Hippocampal formation (tissue), 2 donors: ENCODE measurements at places on chromosomes 3 and 15.

GRCh38 chr3:196835086-196835485 lies 32.6 kb upstream of the SENP5 start:
- no peak for DNase-seq

DNA sequence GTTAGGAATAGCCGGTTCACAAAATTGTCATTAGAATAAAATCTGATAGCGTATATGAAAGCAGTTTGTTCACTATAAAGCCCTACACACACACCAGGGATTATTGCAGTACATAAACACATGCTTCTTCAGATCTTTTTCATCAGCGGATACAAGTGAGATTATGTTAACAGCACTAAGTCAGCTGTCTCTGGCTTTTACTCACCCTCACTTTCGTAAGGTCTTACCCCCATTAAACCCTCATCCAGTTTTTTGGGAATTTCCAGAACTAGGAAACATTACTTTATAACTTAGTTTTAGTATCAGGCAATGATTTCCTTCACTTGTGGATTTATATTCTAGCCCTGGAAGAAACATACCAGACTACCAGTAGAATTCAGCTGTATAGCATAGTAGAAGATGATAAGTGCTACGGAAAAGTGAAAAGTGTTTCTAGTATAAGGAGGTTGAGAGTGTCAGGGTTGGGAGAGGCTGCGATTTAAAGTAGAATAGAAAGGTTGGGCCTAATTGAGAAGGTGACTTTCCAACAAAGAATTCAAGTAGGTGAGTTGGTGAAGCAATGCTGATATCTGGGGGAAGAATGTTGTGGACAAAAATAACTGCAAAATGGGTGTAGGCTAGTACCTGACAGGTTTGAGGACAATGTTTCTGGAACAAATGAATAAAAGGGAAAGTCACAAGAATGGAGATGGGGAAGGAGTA lies 22.7 kb downstream of the TMEM207 start:
- no peak for DNase-seq

DNA sequence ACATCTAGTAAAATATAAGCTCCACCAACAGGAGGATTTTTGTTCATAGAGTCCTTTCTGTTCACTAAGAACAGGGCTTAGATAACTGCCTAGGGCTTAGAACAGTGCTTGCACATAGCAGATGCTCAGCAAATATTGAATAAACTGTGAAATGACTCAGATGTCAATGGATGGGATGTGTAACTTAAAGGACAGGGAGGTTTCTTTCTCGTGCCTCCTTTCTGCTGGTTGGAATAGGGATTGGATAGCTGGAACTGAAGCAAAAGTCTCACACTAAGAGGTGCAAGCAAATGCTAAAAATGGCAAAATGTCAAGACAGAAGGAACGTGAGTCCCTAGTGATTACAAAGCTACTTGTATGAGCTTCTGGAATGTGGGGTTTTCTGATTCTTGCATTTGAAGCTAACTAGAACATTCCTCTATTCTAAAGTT lies 392.8 kb upstream of the WNT5A start:
- DNase-seq = no peak

GRCh38 chr15:81098861-81099651 lies 35.0 kb upstream of the CFAP161 start:
- DNase-seq = no peak

GRCh38 chr15:85030301-85030929 lies 48.8 kb downstream of the PDE8A start:
- no peak for DNase-seq

GRCh38 chr3:130894986-130895280 lies 1.0 kb downstream of the ATP2C1 start:
- no peak for DNase-seq

DNA sequence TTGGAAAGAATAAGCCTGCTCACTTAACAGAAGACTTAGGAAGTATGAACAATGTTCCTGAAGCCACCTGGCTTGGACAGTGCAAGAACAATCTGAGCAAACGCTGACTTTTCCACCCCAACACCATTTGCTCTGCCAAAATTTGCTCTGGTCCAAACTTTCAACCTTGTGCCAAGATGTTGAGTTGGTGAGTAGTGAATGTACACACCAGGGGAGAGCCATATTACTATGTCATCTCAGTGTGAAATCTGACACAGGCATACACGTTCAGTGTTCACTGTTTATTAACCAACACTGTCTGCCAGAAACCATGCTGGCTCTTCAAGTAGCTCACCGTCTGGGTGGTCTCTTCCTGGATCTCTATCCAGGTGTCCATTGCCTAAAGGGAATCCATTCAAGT lies 152.9 kb upstream of the LPP start:
- no peak for DNase-seq

DNA sequence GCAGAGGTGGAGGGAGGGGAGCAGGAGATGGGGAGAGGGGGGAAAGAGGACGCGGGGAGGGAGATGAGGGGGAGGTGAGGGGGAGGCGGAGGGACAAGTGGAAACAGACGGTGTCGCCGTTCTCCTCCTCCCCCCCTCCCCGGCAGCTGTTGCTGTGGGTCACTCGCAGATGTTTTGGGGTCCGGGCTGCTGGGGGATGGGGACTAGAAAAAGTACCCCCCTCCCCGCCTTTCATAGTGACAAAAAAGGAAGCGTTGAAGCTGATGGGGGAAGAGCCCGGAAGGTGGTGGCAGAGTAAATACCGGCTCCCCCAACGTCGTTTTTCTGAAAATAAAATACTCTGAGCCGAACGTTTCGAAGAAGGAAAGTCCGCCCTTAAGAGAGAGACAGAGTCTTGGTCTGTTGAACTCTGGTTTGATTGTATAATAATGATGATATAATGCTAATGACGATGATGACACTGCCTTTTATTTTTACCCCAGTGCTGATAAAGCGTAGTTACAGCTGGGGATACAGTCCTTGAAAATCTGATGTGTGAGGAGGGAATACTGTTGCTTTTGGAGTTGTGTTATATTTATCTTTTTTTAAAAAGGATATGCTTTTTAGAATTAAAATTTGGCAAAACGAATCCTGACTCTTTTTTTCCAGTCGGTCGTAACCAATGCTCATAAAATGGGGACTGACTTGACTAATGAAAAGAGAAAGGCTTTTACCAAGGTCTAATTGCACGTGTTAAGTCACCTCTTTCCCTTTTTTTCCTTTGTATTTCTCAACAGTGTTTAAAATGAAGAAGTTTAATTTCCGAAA lies 993 bp downstream of the STXBP5L start:
- DNase-seq = no peak

GRCh38 chr3:74067296-74067695 lies 442.6 kb upstream of the PDZRN3 start:
- no peak for DNase-seq

GRCh38 chr3:140164922-140165590 lies 230.1 kb downstream of the CLSTN2 start:
- DNase-seq = no peak

- DNase-seq = no peak
Observed at GRCh38 chr15:64127521-64128270, 23.8 kb upstream of the SNX22 start.

DNA sequence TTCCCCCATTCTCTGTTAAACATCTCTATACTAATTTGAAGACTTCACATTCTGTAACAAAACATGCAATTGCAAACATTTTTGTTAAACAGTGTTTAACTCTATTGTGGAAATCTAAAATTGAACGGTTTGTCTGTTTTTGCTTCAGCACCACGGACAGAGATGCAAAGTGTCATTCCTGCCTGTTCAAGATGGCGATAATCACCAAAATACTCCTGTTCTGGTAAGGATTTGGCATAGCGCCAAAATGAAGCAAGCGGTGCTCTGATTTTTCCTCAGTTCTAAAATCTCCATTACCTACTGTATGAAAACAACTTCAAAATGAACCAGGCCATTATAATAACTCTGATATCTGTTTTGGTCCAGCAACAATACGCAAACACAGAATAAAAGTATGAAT lies 129.7 kb upstream of the TUSC7 start:
- DNase-seq = no peak

DNA sequence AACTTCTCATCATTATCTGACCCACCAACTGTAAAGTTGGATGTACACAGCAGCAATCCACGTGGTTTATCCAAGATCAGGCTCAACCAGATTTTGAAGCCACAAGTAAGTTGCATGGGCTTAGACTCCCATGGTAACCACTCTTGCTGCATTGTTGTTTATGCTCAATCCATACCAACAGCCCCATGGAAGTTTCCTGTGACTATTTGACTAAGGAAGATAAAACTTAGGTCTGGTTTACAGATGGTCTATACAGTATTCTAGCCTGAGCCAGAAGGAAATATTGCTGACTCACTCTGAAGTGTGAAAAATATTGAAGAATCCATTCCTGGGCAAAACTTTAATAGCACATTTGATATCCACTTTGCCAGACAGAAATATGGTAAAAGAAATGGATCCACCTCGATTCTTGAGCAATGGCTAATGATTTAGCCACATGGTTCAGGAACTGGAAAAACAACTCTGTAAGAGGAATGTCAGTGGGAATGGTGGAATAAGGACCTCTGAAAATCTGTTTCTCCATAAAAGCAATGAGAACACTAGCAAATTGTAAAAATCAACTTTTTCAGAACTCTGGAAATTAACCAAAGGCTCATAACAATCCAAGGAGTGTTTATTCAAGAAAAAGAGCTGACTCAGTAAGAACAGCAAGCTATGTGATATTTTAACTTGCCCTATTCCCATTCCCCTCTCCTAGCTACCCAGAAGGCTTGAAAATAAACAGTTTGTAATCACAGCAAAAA lies 162.9 kb upstream of the STT3B start:
- no peak for DNase-seq

DNA sequence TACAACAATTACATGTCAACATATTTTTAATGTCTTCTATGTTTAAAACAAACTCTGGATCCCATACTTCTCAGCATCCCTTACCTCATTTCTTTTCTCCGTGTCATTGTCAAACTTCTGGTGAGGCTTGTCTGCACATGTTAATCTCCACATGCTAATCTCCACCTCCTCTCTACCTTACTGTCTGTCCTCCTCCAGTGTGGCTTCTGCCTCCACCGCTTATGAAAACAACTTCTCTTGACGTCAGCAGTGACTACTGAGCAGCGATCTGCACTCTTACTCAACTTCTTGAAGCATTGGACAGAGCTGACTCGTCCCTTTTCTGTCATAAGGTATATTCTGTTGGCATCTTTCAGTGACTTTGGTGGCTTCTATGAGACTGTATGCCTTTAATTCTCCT lies 338.2 kb upstream of the THRB start:
- DNase-seq = no peak

- no peak for DNase-seq
Observed at GRCh38 chr3:23435318-23435717, 232.2 kb downstream of the UBE2E2 start.

GRCh38 chr3:35486295-35486694 lies 153.0 kb upstream of the ARPP21 start:
- DNase-seq = peak; percentile 9

DNA sequence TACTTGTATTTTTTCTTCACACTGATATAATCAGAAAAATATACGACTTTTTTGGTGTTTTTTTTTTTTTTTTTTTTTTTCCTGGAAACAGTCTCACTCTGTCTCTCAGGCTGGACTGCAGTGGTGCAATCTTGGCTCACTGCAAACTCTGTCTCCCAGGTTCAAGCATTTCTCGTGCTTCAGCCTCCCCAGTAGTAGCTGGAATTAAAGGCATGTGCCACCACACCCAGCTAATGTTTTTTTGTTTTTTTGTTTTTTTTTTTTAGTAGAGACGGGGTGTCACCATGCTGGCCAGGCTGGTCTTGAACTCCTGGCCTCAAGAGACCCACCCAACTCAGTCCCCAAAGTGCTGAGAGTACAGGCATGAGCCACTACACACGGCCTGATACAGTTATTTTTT lies 20.8 kb upstream of the DNAAF4 start:
- no peak for DNase-seq

- DNase-seq = no peak
Observed at GRCh38 chr3:60025096-60026050, 975.5 kb upstream of the CFAP20DC start.

DNA sequence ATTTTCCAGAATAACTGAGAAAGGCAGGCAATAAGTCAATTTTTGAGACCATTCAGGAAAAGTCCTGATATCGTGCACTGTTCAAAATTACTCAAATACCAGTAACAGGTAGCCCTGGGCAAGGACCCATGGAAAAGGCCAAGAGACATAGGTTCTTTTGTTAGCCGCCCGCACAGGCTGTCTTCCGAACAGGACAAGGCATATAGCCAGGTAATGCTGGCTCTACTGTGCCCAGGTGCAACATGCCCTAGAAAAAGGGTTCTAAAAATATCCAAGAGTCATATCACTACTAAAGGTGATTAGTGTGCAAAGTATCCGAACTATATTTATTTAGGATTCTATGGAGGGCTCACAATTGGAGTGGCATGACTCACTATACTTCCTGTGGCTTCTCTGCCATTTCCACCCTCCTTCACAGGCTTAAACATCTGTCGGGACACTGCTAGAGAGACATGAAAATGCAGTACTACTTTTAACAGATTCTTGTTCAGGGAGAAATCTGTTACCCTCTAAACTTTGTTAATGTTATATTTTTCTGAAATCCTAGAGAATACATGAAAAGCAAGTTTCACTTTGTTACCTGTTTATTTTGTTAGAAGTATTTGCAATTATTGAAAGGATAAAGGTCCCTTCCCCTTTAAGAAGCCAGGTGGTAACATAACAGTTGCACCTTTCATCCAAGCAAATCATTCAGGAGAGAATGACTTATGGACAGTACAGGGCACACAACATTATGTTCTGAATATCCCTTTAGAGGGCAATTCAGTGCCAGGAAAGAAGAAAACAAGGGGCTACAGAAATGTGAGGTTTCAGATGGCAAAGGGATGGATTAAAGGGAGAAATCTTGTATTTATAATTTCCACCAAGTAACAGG lies 293.3 kb upstream of the THBS1 start:
- DNase-seq = no peak

DNA sequence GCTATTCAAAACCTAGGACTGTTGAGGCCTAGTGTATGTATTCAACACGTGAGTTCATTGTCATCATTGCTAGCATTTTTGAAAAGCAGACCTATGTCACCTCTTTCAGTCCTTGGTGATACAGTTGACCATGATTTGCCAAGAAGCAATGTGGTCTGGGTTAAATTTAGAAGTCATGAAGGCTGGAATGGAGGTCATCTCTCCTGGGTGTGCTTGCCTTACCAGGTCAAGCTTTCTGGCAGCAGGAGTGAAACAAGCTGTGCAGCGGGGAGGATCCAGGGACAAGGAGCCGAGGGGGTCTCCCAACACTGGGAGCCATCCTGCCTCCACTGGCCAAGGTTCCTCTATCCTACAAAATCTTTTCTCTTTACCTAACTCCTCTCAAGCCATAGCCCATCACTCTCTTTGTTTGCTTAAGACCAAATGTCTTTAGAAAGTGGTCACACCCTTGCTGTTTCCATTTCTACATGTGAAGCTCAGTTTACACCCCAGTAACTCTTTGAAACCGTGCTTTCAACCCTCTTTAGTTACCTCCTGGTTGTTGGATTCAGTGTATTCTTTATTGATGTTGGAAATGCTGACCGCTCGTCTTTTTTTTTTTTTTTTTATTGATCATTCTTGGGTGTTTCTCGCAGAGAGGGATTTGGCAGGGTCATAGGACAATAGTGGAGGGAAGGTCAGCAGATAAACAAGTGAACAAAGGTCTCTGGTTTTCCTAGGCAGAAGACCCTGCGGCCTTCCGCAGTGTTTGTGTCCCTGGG lies 40.0 kb downstream of the SLC28A2 start:
- DNase-seq = no peak

- DNase-seq = no peak
Observed at GRCh38 chr15:46296797-46297196, 662.0 kb downstream of the SQOR start.

- no peak for DNase-seq
Observed at GRCh38 chr15:59696332-59696731, 7.2 kb upstream of the BNIP2 start.
